ENCODE measurements at places on chromosomes 5 and 9. TPM values are rescaled to one million over a fixed set of nuclear protein-coding genes. Genes with fewer than 3 reads are reported as not detected.

Gene CCDC152
- 10.5 TPM for polyA plus RNA-seq

Gene C1QTNF3
- polyA plus RNA-seq, result 51.5 TPM

Gene RASEF
- polyA plus RNA-seq, result 7.3 TPM

Gene ROR2
- 20.0 TPM for polyA plus RNA-seq

Gene KLHL3
- polyA plus RNA-seq, result 27.5 TPM

Gene PIP5KL1
- 1.7 TPM for polyA plus RNA-seq

Gene IFNA2
- polyA plus RNA-seq, result not detected

Gene DCAF12
- polyA plus RNA-seq, result 67.2 TPM

All from renal cortex interstitium (tissue), 15 donors.